Activated naive CD4-positive, alpha-beta T cell treated with anti-CD3 and anti-CD28 coated beads for 36 hours (primary cell): ENCODE measurements at places on chromosomes 3 and 15. TPM values are rescaled to one million over a fixed set of nuclear protein-coding genes. Genes with fewer than 3 reads are reported as not detected.
A peak's percentile ranks its signal among the peaks of the same experiment; 100 is the strongest.

- DNase-seq, result no peak
- H3K4me3 ChIP-seq, result no peak overlapping the region
- H3K4me1 ChIP-seq, result peaks cover 66% of the 10 kb centered on the region
- H3K27ac ChIP-seq, result no peak overlapping the region
- no peaks in the 10 kb centered on the region for H3K27me3 ChIP-seq
Observed at GRCh38 chr15:63815796-63816533, 17.8 kb downstream of the HERC1 start.

DNA sequence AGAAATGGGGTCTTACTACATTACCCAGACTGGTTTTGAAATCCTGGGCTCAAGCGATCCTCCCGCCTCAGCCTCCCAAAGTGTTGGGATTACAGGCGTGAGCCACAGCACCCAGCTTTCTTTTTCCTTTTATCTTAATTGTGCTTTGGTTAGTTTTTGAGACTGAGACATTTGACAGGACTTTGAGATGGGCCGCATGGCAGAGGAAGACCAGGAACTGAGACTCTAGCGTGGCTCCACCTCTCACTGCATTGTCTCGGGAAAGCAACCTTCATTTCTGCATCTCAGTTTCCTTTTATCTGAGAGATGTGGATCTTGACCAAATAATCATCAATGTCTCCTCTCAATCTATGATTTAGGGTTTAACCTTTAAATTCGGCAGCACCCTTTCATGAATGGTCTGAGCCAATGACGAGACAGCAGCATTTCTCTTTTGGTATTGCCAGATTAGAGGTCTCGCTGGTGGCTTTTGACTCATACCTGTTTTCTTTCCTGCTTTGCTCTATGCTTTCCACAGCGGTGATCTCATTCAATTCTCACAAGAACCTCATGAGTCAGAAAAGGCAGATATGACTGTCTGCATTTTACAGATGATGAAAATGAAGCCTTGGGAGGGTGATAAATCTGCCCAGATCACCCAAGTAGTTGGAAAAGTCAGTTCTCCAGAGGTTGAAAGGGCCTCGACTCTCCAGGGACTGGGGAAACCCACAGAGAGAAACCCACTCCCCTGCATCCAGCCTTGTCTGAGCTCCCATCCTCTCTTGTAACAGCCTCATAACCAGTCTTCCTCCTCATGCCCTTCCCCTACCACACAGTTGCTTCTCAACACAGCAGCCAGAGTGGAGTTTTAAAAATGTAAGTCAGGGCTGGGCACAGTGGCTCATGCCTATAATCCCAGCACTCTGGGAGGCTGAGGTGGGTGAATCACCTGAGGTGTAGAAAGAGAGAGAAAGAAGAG, 84.8 kb upstream of the FOXB1 start:
- DNase-seq, result peak; percentile 75
- H3K27ac ChIP-seq, result peak overlapping the region; percentile 97
- H3K4me1 ChIP-seq, result peaks cover 28% of the 10 kb centered on the region
- peaks cover 2% of the 10 kb centered on the region for H3K27me3 ChIP-seq
- peak overlapping the region; percentile 46 for H3K4me3 ChIP-seq

- no peaks in the 10 kb centered on the region for H3K4me1 ChIP-seq
- H3K36me3 ChIP-seq, result no peaks in the 10 kb centered on the region
- DNase-seq, result no peak
- H3K27me3 ChIP-seq, result peaks cover 5% of the 10 kb centered on the region
Observed at GRCh38 chr3:124347418-124347817, 355.5 kb upstream of the ROPN1 start.

GRCh38 chr3:161016417-161017313, 88.5 kb downstream of the B3GALNT1 start:
- DNase-seq, result no peak
- no peaks in the 10 kb centered on the region for H3K4me1 ChIP-seq
- H3K36me3 ChIP-seq, result peaks cover 2% of the 10 kb centered on the region
- H3K27ac ChIP-seq, result no peak overlapping the region
- no peaks in the 10 kb centered on the region for H3K27me3 ChIP-seq

DNA sequence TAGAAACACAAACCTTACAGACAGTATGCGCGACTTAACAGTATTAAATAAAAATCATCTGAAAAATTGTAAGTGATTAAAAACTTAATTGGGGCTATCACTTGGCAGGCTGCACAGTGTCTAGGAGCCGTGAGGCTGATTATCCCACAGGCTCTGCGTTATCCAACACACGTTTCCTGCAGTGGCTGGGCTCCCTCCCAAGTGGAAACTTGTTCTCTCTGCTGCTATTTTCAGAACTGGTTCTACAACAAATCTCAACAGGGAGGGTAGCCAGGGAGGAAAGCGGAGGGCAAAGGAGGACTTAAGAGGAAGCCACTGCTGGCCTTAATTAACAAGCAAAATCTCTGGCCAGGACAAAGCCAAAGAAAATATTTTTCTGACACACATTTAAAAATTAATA, 555.2 kb downstream of the MAGI1 start:
- H3K4me3 ChIP-seq, result no peak overlapping the region
- no peak overlapping the region for H3K27ac ChIP-seq
- H3K4me1 ChIP-seq, result no peaks in the 10 kb centered on the region
- no peak for DNase-seq
- no peaks in the 10 kb centered on the region for H3K36me3 ChIP-seq

- no peaks in the 10 kb centered on the region for H3K4me1 ChIP-seq
- peak; percentile 49 for DNase-seq
- peaks cover 15% of the 10 kb centered on the region for H3K27me3 ChIP-seq
- H3K4me3 ChIP-seq, result no peak overlapping the region
- no peak overlapping the region for H3K27ac ChIP-seq
Observed at GRCh38 chr3:39990532-39990931, 181.1 kb downstream of the MYRIP start.

Gene MLF1
- total RNA-seq, result 1.6 TPM

Gene ATOSA
- total RNA-seq, result 19.4 TPM
